ENCODE measurements at places on chromosomes 2 and 18.

DNA sequence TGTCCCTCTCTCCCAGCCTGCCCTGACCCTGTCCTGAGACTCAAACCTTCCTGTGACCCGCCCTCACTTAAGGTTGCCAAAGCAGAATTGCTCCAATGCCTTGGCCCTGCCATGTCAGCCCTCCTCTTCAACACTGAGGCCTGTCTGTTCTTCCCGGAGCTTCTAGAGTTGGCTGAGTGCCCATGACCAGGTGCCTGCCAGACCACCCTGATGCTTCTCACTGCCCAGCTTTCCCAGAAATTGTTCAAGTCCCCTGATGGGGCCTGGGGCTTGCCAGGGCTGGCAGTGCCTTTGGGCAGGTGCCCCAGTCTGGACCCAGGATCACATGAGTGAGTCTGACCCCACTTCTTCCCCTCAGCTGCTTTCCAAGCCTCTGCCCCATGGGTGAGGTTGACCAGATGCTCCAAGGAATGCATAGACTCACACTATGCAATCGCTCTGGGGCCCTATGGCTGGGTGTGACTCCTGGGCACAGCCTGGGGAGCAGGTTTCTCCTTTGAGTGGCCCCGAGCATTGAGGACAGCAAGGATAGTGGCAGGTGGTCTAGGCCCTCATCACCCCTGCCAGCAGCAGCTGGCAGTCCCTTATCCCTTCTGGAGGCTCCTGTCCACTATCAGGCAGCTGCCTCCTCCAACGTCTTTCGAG is 3.1 kb upstream of the INPP5D start:
- DNase-seq: no peak
- H3K27me3 ChIP-seq: no peaks in the 10 kb centered on the region
- H3K36me3 ChIP-seq: peaks cover 11% of the 10 kb centered on the region

DNA sequence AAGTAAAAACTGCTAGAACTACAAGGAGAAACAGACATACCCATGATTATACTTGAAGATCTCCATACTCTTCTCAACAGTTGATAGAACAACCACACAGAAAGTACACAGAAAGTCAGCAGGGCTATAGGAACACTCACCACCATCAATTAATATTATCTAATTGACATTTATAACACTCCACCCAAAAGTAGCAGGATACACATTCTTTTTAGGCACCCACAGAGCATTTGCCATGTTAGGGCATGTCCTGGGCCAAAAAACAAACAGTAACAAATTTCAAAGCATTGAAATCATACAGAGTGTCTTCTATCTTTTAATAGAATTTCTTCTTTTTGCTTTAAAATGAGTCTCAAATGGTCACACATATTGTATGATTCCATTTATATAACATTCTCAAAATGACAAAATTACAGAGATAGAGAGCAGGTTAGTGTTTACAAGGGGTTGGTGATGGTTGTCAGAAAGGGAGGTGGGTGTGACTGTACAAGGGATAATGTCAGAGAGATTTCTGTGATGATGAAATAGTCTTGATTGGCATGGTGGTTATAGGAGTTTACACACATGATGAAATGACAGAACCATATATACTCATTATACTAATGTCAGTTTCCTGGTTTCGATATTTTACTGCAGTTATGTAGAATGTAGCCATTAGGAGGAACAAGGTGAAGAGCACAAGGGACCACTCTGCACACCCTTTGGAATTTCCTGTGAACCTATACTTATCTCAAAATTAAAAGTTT is 82.8 kb downstream of the NCK2 start:
- peaks cover 7% of the 10 kb centered on the region for H3K36me3 ChIP-seq
- peaks cover 23% of the 10 kb centered on the region for H3K4me1 ChIP-seq
- no peak for DNase-seq
- no peak overlapping the region for H3K4me3 ChIP-seq

DNA sequence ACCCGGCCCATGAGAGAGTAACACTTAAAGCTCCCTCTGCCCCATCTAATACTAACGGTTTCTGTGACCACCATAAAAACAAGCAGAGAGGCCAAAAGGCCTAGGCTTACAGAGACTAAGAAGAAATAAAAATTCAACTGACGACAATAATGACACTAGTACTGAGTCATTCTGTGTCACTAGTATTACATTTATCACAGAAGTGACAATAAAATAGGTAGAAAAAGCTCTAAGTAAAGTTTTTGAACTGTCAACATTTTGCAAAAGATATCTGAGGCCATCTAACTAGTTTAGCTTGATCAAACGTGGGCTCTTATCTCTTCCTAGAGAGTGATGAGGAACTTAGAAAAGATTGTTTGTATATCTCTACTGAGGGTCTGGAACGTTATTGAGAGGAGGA is 35.6 kb downstream of the AP1S3 start:
- DNase-seq: no peak
- H3K27ac ChIP-seq: no peak overlapping the region
- H3K4me1 ChIP-seq: no peaks in the 10 kb centered on the region
- no peak overlapping the region for H3K4me3 ChIP-seq
- no peaks in the 10 kb centered on the region for H3K36me3 ChIP-seq
- no peaks in the 10 kb centered on the region for H3K27me3 ChIP-seq

- no peak overlapping the region for H3K27ac ChIP-seq
- H3K4me3 ChIP-seq: no peak overlapping the region
- no peaks in the 10 kb centered on the region for H3K4me1 ChIP-seq
- no peaks in the 10 kb centered on the region for H3K36me3 ChIP-seq
- H3K27me3 ChIP-seq: no peaks in the 10 kb centered on the region
These were observed 69.3 kb upstream of the SLC16A14 start for GRCh38 chr2:230137902-230138539.

GRCh38 chr2:155502766-155503165 is 804.3 kb downstream of the KCNJ3 start:
- H3K27me3 ChIP-seq: no peaks in the 10 kb centered on the region
- no peak overlapping the region for H3K4me3 ChIP-seq
- H3K27ac ChIP-seq: no peak overlapping the region
- no peaks in the 10 kb centered on the region for H3K36me3 ChIP-seq
- no peaks in the 10 kb centered on the region for H3K4me1 ChIP-seq
- DNase-seq: no peak

DNA sequence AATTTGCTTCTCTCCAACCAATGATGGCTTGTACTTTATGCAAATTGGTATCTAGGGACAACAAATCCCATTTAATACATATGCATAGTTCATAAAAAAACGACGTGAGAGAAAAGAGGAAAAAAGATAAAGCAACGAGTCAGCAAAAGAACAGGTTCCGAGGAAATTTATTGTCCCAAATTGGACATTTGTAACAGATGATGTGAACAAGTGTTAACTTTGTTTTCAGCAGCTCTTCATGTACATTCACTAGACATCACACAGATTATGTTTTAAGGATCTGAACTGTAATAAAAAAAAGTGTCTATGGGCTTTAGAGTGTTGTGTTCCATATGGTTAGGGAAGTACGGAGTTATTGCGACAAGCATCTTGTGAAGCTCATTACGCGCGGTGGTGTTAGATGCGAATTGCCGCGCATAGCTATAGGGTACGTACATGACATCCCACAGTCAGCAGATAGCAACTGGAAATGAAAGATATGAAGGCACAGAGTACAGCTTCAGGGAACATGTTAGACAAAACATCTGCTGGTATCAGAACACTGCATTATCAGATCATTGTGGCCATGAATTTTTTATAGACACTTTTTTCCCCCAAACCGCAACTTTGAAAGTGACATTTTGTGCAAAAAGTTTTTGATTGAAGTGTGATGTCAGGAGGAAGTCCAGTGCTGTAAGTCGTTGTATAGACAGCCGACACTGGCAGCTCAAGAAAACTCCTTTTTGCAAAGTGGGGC is 1073.1 kb upstream of the FANCL start:
- H3K36me3 ChIP-seq: no peaks in the 10 kb centered on the region
- H3K27ac ChIP-seq: no peak overlapping the region
- H3K27me3 ChIP-seq: no peaks in the 10 kb centered on the region
- H3K4me3 ChIP-seq: no peak overlapping the region

DNA sequence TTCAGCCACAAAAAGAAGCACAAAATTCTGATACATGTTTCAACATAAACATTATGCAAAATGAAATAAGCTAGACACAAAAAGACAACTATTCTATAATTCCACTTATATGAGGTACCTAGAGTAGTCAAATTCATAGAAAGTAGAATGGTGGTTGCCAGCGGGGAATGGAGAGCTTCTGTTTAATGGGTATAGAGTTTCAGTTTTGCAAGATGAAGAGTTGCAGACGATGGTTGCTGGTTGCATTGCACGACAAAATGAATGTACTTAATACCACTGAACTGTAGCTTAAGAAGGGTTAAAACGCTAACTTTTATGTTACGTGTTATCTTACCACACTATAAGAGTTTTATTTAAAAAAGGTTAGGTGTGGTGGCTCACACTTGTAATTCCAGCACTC is 13.5 kb downstream of the YWHAQ start:
- peaks cover 33% of the 10 kb centered on the region for H3K4me1 ChIP-seq
- H3K27ac ChIP-seq: no peak overlapping the region
- H3K36me3 ChIP-seq: no peaks in the 10 kb centered on the region
- no peaks in the 10 kb centered on the region for H3K27me3 ChIP-seq
- no peak overlapping the region for H3K4me3 ChIP-seq

DNA sequence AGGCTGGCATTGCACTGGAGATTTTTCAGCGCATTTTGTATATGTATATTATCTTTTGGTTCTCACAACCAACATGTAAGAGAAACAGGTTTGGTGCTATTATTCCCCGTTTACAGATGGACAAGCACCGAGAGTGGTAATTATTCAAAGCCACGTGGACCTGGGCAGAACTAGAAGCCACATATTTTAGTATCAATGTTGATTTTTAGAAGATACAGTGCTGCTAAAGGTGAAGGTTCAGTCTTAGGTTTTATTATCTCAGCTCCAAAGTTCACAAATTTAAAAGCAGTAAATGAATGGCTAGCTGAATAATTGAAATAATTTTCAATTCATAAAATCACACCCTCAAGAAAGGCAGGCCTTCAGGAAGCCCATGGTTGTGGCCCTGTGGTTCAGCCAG is 400.6 kb upstream of the ID2 start:
- no peak for DNase-seq
- H3K27ac ChIP-seq: no peak overlapping the region
- no peaks in the 10 kb centered on the region for H3K27me3 ChIP-seq
- peaks cover 4% of the 10 kb centered on the region for H3K4me1 ChIP-seq

GRCh38 chr2:16960579-16960978 is 294.9 kb upstream of the CYRIA start:
- DNase-seq: no peak
- no peaks in the 10 kb centered on the region for H3K4me1 ChIP-seq
- no peaks in the 10 kb centered on the region for H3K36me3 ChIP-seq
- no peak overlapping the region for H3K4me3 ChIP-seq

DNA sequence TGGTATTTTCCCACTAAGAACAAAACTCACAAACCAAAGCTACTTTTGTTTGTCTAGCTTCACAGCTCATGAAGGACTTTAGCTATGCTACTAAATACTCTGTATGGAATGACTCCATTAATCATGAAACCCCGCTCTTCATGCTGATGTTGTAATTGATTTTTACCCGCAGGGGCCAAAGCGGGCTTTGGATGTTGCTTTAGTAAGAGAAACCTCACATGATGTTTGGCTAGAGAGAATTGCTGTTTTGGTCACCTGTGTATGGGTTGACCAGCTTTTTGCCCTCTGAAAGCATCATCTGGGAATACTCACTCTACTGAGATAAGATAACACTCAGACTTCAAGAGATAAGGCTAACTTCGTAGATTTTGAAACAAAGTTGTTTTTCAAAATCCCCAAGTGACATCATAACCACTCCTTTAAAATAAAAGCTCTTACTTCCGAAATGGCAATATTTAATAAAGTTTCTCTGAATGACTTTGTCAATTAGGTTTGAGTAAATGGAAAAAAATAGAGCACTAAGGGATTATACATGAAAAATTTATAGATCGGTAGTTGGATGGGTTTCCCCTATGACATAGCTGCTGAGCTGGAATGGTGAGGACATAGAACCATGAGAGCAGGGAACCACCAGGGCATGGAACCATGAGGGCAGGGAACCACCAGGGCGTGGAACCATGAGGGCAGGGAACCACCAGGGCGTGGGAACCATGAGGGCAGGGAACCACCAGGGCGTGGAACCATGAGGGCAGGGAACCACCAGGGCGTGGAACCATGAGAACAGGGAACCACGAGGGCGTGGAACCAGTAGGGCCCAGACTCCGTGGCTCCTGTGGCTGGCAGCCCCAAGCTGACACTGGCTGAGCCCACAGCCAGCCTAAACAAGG is 31.9 kb downstream of the ACKR3 start:
- H3K36me3 ChIP-seq: no peaks in the 10 kb centered on the region
- no peaks in the 10 kb centered on the region for H3K27me3 ChIP-seq
- no peaks in the 10 kb centered on the region for H3K4me1 ChIP-seq
- DNase-seq: no peak
- H3K27ac ChIP-seq: no peak overlapping the region

DNA sequence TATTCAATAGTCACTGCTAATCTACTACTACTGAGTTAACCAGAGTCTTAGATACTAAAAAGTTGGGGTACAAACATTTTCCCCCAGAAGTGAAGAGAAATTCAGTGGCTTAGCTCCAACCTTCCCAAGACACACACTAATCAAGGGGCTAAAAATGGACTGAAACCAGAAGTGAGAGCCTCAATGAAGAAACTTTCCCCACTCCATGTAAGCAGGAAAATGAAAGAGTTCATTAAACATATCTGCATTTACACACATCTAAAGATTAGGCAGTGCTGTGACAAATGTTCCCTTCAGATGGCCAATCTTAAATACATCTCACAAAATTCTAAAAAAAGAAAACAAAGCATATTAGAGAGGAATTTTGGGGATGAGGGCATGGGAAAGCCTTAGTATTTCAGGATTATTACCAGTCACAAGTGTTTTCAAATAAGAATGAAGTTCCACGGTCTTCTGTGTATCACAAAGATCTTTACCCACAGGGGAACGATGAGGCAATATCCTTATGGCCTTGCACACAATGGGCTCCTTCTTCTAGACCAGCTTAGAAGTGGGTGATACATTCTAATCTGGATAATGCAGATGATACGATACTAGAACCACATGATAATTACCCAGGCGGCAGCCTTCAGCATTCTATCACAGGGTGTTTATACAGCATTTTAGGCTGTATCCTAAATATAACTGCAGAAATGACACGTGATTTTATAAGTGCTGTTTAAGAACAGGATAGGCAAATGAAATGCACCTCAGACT is 17.1 kb downstream of the ANKRD44 start:
- H3K4me3 ChIP-seq: peak overlapping the region; percentile 23
- H3K36me3 ChIP-seq: no peaks in the 10 kb centered on the region
- peak overlapping the region; percentile 69 for H3K27ac ChIP-seq
- DNase-seq: no peak

DNA sequence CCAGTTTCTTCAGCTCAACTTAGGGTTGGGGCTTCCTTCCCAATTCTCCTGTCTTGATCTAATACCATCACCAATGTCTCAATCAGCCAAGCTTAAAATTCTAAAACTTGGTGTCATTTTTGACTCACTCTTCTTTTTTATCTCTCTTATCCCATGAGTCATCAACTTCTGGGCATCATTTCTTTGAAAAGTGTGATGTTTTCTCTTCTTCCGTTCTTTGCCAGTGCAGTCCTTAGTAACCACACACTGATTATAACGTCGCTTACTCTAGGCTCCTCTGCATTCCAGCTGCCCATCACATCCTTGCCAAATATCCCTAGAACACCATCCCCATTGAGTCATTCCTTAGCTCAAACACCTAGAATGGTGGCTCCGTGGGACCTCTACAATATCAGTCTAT is 27.4 kb upstream of the MRO start:
- no peaks in the 10 kb centered on the region for H3K27me3 ChIP-seq
- H3K4me1 ChIP-seq: no peaks in the 10 kb centered on the region
- H3K27ac ChIP-seq: no peak overlapping the region
- no peak for DNase-seq
